ENCODE measurements at places on chromosomes 13 and 19.

GRCh38 chr19:6374711-6375410 is 872 bp downstream of the PSPN start:
- no peak for DNase-seq

DNA sequence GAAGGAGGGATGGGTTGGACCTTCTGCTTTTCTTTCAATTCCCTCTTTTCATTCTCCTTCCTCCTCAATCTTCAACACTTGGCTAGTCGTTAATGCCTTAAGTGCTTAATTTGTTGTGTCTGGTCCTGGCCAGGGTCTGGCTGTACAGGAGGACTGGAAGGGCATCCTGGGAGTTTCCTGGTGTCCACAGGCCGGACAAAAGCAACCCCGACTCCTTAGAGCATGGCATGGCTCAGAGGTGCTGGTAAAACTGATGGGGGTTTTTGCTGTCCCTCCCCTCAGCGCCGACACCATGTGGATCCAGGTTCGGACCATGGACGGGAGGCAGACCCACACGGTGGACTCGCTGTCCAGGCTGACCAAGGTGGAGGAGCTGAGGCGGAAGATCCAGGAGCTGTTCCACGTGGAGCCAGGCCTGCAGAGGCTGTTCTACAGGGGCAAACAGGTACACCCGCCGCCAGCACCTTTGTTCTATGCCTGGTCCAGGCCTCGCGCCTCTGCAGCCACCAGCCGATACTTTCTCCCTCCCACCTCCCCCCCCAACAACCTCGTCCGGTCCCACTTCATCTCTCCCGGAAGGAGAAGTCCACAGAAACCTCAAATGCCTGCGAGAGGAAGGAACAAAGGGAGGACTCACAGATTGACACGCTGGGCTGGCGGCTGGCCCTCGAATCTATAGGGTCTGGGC is 1.4 kb downstream of the UHRF1 start:
- no peak for DNase-seq

DNA sequence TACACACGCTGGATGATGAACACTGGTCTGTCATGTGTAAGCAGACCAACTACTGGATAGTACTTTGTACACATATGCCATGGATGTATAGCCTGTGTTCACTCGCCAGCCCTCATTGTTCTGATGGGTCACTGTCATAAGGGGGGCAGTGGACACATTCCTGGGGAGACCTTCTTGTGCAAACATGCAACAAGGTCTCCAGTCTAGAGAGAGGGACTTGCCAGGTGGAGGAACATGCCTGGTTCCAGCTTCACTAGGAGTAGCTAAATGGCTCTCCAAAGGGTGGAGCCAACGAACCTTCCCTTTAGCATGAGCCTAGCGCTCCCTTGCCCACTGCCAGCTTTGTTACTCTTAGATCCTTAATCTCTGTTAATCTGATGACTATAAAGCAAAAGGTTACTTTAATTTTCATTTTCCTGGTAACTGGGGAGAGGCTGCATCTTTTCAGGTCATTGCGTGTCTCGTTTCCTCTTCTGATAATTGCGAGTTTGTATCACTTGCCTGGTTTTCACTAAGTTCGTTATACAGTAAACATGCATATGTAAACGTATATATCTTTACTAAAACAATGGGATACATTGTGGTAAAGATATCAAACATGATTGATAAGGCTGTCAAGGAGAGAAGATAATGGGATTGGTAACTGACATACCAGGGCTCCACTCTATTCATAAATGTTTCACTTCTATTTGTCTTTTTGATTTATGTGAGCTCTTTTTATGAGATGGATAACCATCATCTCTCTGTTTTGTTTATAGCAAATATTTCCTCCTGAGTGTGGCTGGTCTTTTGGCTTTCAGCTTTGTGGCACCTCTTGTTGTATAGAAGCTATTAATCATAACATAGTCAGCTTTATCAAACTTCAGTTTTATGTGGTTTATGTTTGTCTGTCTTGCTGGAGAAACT is 235.2 kb upstream of the SGCG start:
- DNase-seq = no peak

DNA sequence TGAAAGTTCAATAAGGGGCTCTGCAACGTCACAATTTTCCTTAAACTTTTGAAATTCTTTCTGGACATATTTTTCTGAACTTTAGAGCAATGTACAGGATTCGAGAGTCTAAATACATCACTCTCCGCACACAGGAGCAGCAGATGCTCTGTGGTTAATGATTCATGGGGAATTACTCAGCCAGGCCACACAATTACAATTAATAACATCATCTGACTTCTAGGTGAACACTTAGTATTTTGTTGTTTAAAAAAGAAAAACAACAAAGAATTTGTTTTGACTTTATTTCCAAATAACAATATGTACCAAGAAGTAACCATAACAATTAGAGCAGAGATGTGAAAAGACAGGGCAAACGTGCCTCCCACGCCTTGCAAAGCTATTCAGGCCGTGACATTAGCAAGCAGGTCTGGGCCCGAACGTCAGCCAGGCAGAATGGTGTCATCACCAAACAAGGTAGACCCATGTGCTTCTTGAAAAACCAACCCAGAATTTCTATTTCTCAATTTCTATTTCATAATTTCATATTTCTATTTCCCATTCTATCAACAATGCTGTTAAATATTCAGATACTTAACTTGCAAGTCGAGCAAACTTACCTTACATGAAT is 236.3 kb downstream of the COL4A1 start:
- DNase-seq = peak; percentile 38

GRCh38 chr19:3868770-3869456 is at the start of gene ZFR2:
TSS of gene ZFR2 (minus strand) at chr19:3869038. CDS start at chr19:3869017, 21 bp downstream.
- no peak for DNase-seq

GRCh38 chr13:89375839-89376238 is 1704.7 kb downstream of the SLITRK5 start:
- peak; percentile 50 for DNase-seq

DNA sequence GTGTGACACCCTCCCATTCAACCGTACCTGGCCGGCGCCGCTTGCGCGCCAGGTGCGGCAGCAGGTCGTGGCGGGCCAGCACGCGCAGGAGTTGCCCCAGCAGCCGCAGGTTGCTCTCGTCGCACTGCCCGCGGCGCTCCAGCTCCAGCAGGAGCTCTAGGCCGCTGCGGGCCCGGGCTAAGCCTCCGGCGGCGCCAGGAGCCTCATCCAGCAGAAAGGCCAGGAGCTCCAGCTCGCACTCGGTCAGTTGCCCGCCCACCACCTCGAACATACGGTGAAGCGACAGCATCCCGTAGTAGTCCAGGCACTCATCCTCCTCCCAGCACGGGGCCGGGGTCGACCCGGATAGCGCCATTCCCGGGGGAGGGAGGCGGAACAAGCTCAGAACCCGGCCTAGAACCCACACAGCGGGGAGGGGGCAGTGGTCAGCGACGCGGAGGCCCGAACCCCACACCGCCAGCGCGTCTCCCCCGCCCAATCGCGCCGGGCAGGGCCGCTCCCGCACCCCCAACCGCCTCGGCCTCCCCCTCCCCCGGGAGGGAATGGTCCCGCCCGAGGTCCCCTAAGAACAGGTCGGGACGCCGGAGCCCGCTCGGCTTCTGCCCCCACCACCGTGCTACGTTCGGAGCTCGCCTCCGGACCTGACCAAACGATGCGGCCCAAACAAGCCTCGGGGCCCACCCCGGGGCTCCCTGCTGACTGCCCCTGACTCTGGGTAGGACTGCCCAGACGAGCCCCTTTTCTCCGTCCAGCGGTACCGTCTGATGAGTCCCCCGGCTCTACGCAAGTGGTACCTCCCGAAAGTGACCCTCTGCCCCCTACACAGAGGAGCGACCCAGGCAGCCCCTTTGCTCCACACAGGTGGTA is 591 bp downstream of the DEDD2 start:
- DNase-seq = no peak

- DNase-seq = no peak
Measured at GRCh38 chr19:40053491-40053890, 2.5 kb downstream of the ZNF780B start.

DNA sequence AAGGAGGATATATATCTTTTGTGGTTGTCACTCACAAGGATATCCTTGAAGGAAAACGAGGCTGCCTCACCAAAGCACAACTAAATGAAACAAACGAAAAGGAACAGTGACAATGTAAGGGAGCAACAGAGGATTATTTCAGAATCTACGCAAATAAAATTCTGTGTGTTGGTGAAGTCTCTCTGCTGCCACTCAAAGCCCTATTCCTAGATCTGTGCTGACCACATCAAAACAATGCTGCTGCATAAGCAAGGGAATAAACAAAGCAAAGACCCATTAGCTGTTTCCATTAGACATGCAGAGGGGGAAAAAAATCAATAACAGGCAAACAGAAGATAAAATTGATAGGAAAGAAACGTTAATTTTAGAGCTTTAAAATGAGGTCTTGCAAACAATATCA is 204.4 kb downstream of the MZT1 start:
- no peak for DNase-seq
